ENCODE measurements at places on chromosomes 4 and X. TPM values are rescaled to one million over a fixed set of nuclear protein-coding genes. Genes with fewer than 3 reads are reported as not detected.

GRCh38 chr4:155658681-155659064, 8.0 kb upstream of the GUCY1A1 start:
- DNase-seq = no peak

GRCh38 chr4:161728929-161729328, 434.9 kb downstream of the FSTL5 start:
- DNase-seq = no peak

GRCh38 chrX:154436374-154436982, 476 bp upstream of the GDI1 start:
- DNase-seq = no peak

RS1 gene
- total RNA-seq = not detected
